Cerebellum (tissue), 4 donors: ENCODE measurements at places on chromosomes 1 and 21. TPM values are rescaled to one million over a fixed set of nuclear protein-coding genes. Genes with fewer than 3 reads are reported as not detected.

- peak; percentile 80 for DNase-seq
These were observed 80.4 kb upstream of the AK4 start for GRCh38 chr1:65067491-65068201.

GRCh38 chr1:234706931-234707330 is 97.0 kb upstream of the IRF2BP2 start:
- DNase-seq: no peak

DNA sequence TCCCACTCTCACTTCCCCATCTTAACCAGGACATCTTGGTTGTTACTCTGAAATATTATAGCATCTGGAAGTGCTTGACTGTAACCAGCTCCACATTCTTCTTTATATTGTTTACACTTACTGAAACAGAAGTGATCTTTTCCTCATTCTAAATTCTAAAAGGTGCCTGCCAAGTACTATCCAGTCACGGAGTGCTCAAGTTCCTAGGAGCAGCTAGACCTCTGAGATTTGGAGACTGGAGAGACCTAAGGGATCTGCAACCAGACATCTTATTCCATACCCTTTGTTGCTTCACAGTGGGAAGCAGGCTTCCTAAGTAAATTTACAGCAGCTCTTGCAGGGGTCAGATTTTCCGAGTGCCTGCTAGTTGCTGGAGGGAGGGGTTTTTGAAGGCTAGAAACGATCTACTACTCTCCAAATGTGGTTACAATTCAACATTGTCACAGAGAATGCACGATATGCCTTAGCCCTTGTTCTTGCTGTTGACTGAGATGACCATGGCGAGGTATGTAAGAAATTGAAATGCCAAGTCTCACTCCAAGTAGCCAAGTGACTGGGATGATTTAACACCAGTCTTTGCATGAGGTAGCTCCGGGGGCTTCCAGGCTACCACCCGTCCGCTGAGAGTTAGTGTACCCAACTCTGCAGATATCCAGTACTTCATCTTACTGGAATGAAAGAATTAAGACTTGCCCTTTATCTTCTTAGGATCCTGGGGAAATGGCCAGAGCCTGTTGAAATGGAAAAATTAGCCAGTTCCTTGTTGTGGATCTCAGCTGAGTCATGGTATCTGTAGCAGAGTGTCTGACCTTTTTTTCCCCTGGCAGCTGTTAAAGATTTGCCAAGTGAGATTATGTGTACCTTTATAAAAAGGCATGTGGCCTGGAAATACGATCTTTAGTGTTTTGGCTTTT is 150.8 kb downstream of the MAST2 start:
- no peak for DNase-seq

GRCh38 chr1:43267818-43268425 is 1.9 kb upstream of the TMEM125 start:
- no peak for DNase-seq

The FAM151A gene
- total RNA-seq: not detected

- no peak for DNase-seq
These were observed 34.9 kb upstream of the VASH2 start for GRCh38 chr1:212915245-212916091.

The CHI3L2 gene
- total RNA-seq: not detected

- no peak for DNase-seq
These were observed 106.0 kb downstream of the MRPS6 start for GRCh38 chr21:34179204-34179935.

DNA sequence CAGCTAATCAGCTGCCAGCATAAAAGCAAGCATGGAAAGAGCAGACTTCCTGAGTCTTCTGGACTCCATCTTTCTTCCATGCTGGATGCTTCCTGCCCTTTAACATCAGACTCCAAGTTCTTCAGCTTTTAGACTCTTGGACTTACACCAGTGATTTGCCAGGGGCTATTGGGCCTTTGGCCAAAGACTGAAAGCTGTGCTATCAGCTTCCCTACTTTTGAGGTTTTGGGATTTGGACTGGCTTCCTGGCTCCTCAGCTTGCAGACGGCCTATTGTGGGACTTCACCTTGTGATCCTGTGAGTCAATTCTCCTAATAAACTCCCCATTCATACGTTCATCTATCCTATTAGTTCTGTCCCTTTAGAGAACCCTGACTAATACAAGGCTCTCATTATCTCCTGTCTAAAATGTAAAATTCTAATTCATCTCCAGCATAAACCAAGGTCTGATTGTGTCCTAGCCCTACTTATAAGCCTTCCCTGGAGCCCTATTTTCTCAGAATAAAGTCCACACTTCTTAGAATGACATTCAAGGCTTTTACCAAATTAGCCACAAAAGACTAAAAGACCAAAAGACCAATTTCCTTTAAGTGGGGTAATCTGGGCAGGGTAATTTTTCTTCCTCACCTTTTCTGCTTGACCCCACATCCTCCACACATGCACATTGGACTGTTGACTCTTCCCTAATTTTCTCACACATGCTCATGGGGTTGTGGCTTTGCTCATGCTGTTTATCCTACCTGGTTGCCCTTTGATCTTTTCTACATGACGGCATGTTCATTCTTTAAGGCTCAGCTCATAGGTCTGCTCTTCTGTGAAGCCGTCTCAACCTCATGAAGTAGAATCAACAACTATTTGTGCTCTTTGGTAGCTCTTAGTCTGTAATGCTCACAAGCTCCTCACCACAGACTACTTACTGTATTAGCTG is 18.1 kb upstream of the ENAH start:
- DNase-seq: no peak

DNA sequence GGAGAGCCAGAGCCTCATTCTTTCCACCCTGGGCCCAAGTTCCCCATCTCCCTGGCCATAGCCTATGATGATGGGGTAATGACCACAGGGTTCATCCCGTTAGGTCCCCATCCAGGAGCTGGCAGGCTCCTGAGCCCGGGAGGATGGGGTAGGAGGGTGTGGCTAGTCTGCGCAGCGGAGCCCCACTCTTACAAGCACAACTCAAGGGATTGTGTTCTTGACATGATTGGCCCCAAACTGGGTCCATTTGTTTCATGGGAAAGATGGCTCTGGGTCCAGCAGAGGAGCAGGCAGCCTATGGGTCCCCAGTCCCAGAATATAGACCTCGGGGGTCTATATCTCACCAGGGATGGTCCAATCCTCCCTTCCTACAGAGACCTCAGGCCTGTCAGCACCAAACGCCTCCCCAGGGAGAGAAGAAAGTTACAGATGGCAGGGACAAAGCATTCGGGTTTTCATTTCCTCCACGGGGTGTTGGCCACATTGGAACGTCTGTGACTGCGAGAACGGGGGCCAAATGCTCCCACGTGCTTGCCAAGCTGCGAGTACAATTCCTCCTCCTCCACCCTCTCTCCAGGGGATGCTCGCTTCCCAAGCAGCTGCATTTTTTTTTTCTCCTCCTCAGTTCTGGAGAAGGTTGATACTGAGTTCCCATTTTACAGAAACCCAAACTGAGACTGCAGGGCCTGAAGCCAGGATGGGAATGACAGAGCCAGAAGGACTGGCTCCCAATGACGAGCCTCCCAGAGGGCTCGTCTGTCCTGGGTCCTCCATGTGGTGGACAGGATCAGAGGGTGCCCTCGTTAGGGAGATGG is 71.0 kb downstream of the DHRS3 start:
- no peak for DNase-seq
